Activated gamma-delta T cell treated with Interleukin-2 at 50 U/mL for 16 hours (primary cell): ENCODE measurements at places on chromosomes 3 and 15.
A peak's percentile ranks its signal among the peaks of the same experiment; 100 is the strongest.

DNA sequence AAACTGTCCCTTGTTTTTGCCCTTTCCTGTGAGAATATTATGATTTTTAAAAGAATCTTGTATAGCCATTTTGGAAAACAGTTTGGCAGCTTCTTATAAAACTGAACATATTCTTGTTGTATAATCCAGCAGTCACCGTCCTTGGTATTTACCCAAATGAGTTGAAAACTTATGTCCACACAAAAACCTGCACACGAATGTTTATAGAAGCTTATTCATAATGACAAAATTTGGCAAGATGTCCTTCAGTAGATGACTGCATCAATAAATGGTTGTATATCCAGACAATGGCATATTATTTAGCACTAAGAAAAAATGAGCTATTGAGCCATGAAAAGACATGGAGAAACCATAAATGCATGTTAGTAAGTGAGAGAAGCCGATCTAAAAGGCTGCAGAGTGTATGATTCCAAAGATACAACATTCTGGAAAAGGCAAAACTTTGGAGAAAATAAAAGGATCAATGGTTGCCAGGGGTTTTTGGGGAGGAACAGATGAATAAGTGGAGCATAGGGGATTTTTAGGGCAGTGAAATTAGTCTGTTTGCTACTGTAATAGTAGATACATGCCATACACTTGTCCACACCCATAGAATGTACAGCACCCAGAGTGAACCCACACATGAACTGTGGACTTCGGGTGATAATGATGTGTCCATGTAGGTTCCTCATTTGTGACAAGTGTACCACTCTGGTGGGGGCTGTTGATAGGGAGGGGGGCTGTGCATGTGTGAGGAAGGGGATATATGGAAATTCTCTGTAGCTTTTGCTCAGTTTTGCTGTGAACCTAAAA is 31.7 kb downstream of the LIMD1 start:
- DNase-seq = no peak

DNA sequence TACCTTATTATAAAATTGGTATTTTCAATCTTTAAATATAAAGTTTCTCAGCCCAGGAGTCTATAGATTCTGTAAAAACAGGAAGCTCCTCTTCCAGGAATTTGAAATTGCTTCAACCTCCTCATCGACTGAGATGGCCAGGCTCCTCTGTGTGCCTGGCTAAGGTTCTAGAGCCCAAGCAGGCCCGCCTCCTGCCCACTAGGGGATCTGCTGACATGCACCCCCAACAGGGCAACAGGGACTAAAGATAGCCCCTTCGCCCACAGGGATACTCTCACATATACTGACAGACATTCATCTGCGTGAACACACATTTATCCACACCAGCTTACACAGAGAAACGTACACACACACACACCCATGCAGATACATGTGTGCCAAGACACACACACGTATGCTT is 183.1 kb upstream of the TLE3 start:
- no peak for DNase-seq

GRCh38 chr3:183215591-183216202 is 37.4 kb upstream of the B3GNT5 start:
- DNase-seq = no peak

DNA sequence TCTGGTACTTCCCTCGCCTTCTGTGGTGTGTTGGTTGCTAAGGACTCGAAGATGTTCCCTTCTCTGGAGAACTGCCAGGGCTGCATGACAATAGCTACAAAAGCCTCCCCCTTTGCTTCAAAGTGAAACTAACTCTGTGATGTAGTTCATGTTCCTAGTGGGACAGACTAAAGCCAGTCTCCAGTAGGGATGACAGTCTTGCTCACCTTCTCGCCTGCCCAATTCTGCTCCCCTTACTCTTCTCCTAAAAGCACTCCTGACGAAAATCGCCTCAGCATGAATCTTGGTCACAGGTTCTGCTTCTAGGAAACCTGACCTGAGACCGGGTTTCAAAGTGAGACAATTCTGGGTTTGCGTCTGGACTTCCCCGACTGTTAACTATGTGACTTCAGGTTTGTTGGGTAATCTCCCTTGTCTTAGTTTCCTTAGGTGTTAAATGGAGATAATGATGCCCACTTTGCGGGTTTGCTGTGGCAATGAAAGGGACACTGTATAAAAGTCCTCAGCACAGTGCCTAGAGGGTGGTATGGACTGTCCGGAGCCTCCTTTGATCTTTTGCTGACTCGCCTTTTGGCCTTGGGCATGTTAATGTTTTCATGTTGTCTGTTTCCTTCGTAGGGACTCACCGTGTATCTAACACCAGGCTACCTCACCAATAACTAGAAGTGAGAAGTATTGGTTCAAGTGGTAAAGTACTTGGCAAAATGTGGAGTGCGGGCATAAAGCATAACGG is 24.9 kb upstream of the THRB start:
- DNase-seq = no peak

DNA sequence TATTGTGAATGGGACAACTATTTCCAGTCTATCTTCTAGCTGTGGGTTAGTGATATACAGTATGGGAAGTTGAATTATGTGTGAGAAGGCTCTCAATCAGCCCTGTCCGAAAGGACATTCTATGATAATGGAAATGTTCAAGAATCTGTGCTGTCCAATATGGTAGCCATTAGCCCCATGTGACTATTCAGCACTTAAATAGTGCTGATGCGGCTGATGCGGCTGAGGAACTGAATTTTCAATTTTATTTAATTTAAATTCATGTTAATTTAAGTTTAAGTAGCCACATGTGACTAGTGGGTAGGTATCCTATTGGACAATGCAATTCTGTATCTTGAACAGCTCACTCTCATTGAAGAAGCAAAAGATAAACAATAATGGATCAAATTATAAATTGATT is 98.5 kb downstream of the MYLK start:
- DNase-seq = no peak

- peak; percentile 69 for DNase-seq
Measured at GRCh38 chr3:42547401-42547945, 34.3 kb downstream of the SEC22C start.

DNA sequence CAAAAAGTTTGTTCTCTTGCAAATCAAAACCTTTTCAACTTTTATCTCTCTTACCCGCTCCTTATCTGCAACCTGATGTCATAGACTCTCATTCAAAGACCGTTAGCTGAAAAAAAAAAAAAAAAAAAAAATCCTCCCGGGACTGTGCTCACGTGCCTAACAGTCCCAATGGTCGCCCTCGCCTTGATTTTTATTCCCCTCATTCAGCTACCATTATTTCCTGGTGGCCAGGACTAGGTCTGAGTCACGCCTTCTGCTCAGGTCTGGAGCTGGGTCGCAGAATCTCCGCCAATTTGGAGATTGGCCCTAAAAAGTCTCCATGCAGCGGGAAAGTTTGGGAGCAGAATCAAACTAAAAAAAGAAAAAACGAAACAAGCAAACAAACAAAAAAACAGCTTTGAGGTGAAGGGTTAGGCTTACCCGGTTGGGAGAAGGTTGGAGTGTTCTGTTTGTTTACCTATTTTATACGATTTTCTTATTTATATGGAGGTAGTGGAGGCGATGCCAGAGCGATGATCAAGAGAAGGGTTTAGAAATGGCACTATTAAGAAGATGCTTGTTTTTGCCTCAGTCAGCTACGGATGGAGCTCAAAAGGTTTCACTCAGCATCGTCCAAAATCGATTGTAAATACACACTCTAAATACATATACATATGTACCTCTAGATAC is 51.1 kb downstream of the ZIC4 start:
- no peak for DNase-seq

- peak; percentile 65 for DNase-seq
Measured at GRCh38 chr3:169812332-169813235, at the start of the genes LRRC34 and LRRIQ4. Gene LRRC34, minus strand, starts transcription at chr3:169812904. Its CDS starts 356 bp downstream, at chr3:169812548. Gene LRRIQ4, plus strand, starts transcription at chr3:169812870. Its CDS starts 9,052 bp downstream, at chr3:169821922.

- no peak for DNase-seq
Measured at GRCh38 chr15:56802161-56802560, 68.9 kb upstream of the ZNF280D start.

- DNase-seq = no peak
Measured at GRCh38 chr3:135966962-135967274, 1.4 kb downstream of the PPP2R3A start.

- no peak for DNase-seq
Measured at GRCh38 chr15:63362196-63362595, 19.4 kb downstream of the CA12 start.

GRCh38 chr3:38116471-38117162 is 20.3 kb downstream of the ACAA1 start:
- DNase-seq = no peak

DNA sequence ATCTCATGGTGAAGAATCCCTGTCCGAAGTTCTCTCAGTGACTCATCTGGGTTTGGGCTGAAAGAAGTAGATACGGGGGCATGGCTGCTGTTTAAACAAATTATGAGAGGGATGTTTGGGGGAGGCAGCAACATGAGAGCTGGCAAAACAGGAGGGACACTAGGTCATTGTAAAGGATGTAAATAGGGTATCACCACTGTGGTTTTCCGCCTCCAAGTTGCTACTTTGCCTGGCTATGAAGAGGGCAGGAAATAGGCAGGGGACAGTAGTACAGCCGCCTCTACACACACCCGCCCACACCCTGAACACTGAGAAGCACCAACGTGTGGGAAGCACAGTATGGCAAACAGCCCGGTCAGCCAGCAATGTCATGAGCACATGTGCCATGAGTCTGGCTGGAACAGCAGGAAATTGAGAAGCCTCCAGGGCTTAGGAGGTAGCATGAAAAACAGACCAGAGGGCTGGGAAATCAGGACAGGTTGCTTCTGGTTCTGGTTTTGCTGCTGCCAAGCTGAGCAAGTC is 17.1 kb downstream of the HEXA start:
- DNase-seq = no peak

DNA sequence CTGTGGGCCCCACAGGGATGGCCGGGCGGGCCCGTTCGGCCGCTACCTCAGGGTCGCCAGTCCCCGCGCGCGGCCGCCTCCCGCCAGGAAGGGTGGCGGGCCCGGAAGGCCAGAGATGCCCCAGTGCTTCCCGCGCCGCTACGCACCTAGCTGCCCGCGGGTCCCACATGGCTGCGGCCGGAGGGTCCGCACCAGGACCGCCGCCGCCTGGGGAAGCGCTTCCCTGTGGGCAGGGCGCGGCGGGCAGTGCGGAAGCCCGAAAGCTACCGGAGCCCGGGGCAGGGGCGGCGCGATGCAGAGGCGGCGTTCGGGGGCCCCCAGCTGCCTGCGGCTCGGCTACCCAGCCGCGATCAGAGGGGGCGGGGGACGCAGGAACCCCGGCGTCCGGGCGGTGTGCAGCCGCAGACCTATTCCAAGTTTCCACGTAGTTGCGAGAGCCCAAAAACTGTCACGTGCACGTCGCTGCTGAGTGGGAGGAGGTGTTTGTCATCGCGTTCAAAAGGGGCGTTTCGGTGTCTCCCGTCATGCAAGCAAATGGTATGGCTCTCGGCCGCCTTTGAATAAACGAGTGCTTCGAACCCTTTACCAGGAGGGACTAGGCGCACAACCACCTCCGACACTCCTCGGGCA is at the start of gene TRANK1:
TRANK1 (minus strand) TSS at position 414 of the 630 bp plus-strand sequence; CDS start at position 169, 245 bp downstream.
- DNase-seq = peak; percentile 76

DNA sequence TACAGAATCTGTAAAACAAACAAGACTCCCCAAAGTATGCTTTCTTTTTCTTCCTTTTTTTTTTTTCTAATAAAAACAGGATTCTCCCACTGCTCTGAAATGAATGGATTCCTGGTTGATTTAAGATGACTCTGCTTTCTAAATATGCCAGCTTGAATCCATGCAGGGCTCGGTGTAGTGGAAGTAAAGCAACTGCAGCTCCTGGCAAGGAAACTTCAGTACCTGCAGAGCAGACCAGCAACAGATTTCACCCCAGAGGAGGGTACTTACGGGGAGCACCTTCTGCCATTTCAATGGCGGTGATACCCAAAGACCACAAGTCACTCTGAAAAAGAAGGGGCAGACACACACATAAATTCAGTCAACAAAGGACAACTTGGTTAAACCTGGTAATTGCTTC is 150.5 kb upstream of the SLC2A2 start:
- no peak for DNase-seq

DNA sequence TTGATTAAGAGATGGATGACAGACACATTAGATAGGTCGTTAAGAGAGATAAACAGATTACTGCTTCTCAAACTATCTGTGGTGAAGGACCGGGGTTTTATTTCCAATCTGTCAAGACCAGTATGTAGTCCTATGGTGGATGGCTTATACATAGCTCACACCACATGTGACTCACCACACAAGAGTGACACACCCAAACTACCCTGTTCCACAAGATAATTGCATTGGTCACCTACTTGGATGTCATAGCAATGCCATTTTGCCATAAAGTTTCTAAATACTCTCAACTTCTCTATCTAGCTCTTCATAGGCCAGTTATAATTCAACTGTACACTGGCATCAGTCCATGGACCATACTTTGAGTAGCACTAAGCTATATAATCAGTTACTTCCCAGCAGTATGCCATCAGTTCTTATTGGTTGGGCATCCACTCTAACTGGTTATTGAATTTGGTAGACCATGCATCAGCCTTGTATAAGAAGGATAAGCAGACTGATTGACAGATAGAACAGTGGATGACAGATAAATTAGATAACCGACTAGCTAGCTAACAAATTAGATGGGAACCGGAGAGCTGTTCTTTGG is 11.6 kb downstream of the WWTR1 start:
- DNase-seq = no peak

- DNase-seq = no peak
Measured at GRCh38 chr15:91152896-91153581, 53.0 kb downstream of the SV2B start.

DNA sequence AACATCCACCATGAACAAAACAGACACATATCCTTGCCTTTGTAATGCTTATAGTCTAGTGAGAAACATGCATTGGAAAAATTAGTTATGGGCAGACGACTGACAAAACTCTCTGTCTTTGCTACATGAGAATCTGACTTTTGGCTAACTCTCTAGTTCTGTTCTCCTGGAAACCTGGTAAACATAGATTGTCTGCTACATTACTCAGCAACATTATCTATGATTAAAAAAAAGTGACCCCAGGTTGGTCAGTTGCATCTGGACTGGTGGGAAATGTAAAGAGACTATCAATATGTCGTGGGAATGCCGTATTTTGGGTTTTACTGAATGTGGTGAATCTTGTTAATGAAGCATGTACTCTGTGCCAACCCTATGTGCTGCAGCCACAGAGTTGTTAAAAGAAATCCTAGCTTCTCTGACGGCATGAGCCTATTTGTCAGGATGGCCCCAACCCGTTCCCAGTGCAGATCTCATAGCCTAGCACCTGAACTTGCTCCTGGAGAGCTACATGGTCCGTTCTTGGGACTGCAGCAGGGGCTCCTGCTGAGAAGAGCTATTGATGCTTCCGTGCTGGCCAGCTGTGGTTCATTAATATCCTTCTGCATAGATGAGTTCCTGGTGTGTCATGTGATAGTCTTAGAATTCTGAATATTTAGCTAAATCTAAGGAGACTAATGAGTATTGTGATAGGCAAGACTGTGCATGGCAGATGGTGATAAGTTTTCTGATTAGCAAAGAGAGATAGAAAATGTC is 311.7 kb upstream of the ZNF717 start:
- DNase-seq = no peak

DNA sequence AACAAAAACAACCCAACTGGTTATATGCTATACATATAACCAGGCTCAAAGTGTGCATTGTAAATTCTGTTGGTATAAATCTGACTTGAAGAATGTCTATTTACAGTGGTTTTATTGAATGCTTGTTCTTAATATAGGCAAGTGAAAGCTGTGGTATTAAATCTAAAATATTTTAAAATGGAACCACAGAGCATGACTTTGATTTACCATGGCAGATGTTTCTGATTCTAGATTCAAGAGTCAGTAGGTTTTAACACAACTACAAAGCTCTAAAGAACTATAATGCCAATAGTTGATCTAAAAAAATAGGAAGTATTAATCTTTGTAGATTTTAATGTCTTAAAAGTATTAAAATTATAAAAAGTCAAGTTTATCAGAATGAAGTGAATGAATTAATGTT is 141.9 kb upstream of the PLSCR5 start:
- DNase-seq = no peak

- no peak for DNase-seq
Measured at GRCh38 chr15:62781081-62781497, 261.5 kb upstream of the TPM1 start.

- no peak for DNase-seq
Measured at GRCh38 chr3:144548346-144548745, 576.7 kb downstream of the DIPK2A start.
